ENCODE measurements at places on chromosomes 6 and 20. TPM values are rescaled to one million over a fixed set of nuclear protein-coding genes. Genes with fewer than 3 reads are reported as not detected.

The SLC17A1 gene
- not detected for total RNA-seq

The NKAPL gene
- 1.6 TPM for total RNA-seq

The SLC24A3 gene
- under 0.01 TPM for total RNA-seq

The PRR18 gene
- total RNA-seq = not detected

The HTR1E gene
- total RNA-seq = not detected

The TREML4 gene
- not detected for total RNA-seq

The TMEM151B gene
- not detected for total RNA-seq

The FAM184A gene
- total RNA-seq = 1.4 TPM

The SPATA25 gene
- 1.4 TPM for total RNA-seq

The CFB gene
- 10.7 TPM for total RNA-seq

The TUBE1 gene
- total RNA-seq = 18.4 TPM

The PTPN1 gene
- 25.0 TPM for total RNA-seq

The CTAGE9 gene
- not detected for total RNA-seq

The HNF4A gene
- total RNA-seq = not detected

The BMP6 gene
- 4.7 TPM for total RNA-seq

The HINT3 gene
- 10.6 TPM for total RNA-seq

The PRR3 gene
- total RNA-seq = 7.3 TPM

The ZNF334 gene
- total RNA-seq = 0.37 TPM

The TMEM74B gene
- not detected for total RNA-seq

The SEMG1 gene
- total RNA-seq = not detected

The PSMF1 gene
- total RNA-seq = 29.9 TPM

The ECT2L gene
- not detected for total RNA-seq

The PRL gene
- total RNA-seq = not detected

The CCN2 gene
- total RNA-seq = 10.8 TPM

The HTR1B gene
- 0.20 TPM for total RNA-seq

The RIMS1 gene
- not detected for total RNA-seq

The TJAP1 gene
- total RNA-seq = 15.6 TPM

The KIAA1586 gene
- total RNA-seq = 15.1 TPM

The CD40 gene
- total RNA-seq = 4.7 TPM

The OARD1 gene
- total RNA-seq = 6.3 TPM

The HLA-DMA gene
- total RNA-seq = 1.4 TPM

The RIPOR2 gene
- total RNA-seq = 1.1 TPM

The IL20RA gene
- 0.37 TPM for total RNA-seq

The ADGRB3 gene
- 0.78 TPM for total RNA-seq

The HAO1 gene
- total RNA-seq = not detected

The HLA-DPB1 gene
- 1.8 TPM for total RNA-seq

The SLC16A10 gene
- total RNA-seq = not detected

The BMP2 gene
- 1.1 TPM for total RNA-seq

The WFDC10B gene
- not detected for total RNA-seq

The BIRC7 gene
- not detected for total RNA-seq

The EZR gene
- total RNA-seq = 17.3 TPM

The THBS2 gene
- 279 TPM for total RNA-seq

Measured in subcutaneous preadipocyte (primary cell).